ENCODE measurements at places on chromosomes 1 and 21. TPM values are rescaled to one million over a fixed set of nuclear protein-coding genes. Genes with fewer than 3 reads are reported as not detected.

DNA sequence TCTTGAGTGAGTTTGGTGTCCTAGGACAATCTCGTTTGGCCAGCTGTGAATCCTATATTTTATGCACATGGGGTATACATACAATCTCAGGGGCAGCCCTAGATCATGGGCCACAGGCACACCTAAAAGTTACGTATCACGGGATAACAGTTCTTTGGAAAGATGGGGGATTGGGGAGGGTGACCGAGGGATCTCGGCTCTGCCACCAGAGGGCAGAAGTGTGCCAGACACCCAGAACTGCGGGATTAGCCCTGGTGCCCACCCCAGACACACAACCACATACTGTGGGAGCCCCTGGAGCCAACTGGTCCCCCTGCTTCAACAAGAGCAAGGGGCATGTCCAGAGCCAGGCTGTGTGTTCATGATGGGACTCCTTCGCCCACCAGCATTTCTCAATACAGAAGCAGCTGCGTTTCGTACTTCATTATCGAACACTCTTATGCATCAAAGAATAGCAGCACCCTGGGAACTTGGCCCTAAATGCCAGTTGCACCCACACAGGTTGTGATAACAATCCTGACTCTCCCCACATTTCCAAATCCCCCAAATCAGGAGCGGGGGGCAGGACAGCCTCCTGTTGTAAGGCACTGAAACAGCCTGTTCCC lies 37.4 kb downstream of the TMCO4 start:
- DNase-seq: peak; percentile 22
- no peaks in the 10 kb centered on the region for H3K27me3 ChIP-seq
- H3K4me3 ChIP-seq: no peak overlapping the region
- peaks cover 18% of the 10 kb centered on the region for H3K4me1 ChIP-seq

DNA sequence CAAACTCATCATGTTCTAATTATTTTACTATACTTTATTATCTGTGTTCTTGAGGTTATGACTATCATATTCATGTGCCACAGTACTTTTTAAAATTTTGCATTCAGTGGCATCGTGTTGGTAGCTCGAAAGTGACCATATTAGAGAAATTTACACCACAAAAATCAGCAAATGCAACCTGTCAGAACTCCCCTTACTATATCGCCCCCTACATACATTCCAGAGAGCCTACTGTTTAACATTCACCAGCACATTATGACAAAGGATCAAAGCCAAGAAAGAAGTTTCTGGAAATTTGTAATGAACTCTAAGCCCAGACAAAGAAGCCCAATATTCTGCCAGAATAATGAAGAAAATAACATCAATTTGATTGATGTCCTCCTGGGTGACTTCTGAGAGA lies 909.3 kb downstream of the LTN1 start:
- no peak overlapping the region for H3K4me3 ChIP-seq
- no peak overlapping the region for H3K27ac ChIP-seq
- H3K36me3 ChIP-seq: no peaks in the 10 kb centered on the region
- H3K4me1 ChIP-seq: no peaks in the 10 kb centered on the region

DNA sequence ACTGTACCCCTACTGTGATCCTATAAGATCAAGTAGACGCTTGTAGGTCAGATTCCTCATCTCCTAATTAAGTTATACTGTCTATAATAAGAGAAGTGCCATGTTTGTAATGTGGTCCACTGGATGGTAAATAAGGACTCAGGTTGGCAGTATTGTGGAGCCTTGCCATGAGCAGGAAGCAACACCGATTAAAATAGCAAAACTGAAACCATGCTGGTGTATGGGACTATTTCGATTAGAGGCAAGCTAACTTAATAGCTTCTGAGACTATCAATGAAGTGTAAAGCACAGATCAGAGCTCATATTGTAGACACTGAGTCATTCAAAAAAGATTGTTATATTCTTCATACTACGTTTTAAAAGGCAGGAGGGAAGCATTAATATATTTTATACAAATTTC lies 348.8 kb downstream of the HHAT start:
- DNase-seq: no peak
- H3K27ac ChIP-seq: no peak overlapping the region
- no peaks in the 10 kb centered on the region for H3K4me1 ChIP-seq
- no peak overlapping the region for H3K4me3 ChIP-seq
- no peaks in the 10 kb centered on the region for H3K27me3 ChIP-seq

DNA sequence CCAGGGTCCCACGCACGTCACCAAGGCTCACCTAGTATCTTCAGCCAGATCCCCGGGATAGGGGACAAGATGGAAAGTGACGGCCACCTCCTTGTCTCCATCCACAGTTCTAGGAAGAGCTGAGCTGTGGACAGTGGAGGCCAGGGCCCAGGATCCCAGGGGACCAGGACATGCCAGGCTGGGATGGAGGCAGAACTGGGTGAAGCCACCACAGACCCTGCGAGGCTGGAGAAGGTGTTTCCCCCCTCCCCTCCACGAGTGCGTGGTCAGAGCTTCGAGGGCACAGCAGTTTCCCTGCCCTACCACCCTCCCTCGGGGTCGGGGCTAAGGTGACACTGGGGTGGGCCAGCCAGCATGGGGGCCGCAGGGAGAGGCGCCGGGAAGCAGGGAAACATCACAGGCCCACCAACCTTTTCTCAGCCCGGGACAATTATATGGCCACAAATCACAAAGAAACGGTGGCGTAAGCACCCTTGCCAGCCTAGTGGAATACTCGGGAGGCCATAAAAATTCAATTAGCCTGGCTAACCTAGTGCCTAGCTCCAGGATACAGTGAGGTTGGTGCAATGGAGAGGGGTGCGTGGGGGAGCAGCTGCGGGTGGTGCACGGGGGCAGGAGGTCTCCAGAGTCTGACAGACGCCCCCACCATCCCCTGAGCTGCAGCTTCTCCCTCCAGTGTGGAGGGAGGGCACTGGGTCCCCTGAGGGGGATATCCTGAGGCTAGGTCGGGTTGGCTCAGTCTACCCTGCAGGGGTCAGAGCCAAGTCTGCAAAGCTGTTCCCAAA lies 13.4 kb downstream of the DRAXIN start:
- H3K4me1 ChIP-seq: no peaks in the 10 kb centered on the region
- no peak overlapping the region for H3K27ac ChIP-seq
- DNase-seq: no peak

GRCh38 chr1:82195245-82195644 lies 394.5 kb downstream of the ADGRL2 start:
- no peaks in the 10 kb centered on the region for H3K27me3 ChIP-seq
- no peaks in the 10 kb centered on the region for H3K36me3 ChIP-seq
- DNase-seq: no peak
- H3K27ac ChIP-seq: no peak overlapping the region
- H3K4me1 ChIP-seq: no peaks in the 10 kb centered on the region

- DNase-seq: no peak
- no peaks in the 10 kb centered on the region for H3K4me1 ChIP-seq
- H3K27ac ChIP-seq: no peak overlapping the region
Measured at GRCh38 chr1:116448785-116449385, 75.8 kb downstream of the ATP1A1 start.

- H3K36me3 ChIP-seq: no peaks in the 10 kb centered on the region
- no peak overlapping the region for H3K4me3 ChIP-seq
- no peaks in the 10 kb centered on the region for H3K4me1 ChIP-seq
- H3K27me3 ChIP-seq: peaks cover 12% of the 10 kb centered on the region
Measured at GRCh38 chr1:168664069-168664834, 64.8 kb downstream of the DPT start.

DNA sequence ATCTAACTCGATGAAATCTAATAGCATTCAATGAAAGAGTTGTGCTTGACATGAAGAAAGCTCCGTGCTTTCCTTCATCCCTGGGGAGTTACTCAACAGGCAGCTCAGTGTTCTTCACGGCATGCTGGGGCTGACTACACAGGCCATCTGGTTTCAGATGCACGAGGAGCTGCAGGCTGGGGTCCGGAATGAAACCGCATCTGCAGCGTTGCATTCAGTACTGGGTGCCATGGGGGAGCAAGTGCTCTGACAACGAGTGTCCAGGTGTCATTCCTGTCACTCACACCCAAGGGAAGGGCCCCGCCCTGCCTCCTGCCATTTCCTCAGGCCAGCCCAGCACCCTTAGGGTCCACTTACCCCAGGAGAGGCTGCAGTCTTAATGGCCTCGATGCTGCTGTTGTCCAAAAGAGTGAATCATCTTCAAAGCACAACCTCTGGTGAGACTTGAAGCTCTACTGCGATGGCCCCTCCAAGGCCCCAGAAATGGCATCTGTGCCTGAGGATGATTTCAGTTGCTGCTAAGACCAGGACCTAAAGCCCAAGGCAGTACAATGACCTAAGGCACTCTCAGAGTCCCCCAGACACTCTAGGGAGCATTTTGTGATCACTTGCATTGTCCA lies 61.4 kb downstream of the STUM start:
- no peaks in the 10 kb centered on the region for H3K27me3 ChIP-seq
- no peak for DNase-seq
- H3K4me3 ChIP-seq: no peak overlapping the region
- no peak overlapping the region for H3K27ac ChIP-seq
- no peaks in the 10 kb centered on the region for H3K36me3 ChIP-seq

DNA sequence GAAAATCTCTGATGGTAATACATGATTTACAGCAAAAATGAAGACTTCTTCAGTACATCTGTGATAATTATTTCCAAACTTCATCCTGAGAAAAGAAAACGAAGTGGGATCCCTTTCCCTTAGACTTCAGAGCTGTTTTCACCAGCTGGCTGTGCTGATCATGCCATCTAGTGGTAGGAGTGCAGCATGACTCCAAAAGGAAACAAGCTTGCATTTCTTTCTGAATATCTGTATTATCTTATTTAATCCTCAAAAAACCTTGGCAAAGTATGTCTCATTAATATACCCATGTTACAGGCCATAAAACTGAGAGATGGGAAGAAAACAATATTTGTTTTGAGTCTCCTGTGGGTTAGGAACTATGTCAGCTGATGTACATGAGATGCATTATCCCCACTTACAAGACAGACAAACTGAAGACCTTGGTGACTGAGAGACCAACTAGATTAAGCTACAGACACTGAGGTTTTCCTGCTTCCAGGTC lies 9.8 kb upstream of the GJA8 start:
- peaks cover 5% of the 10 kb centered on the region for H3K4me1 ChIP-seq
- H3K27me3 ChIP-seq: peaks cover 7% of the 10 kb centered on the region
- no peak overlapping the region for H3K27ac ChIP-seq
- H3K36me3 ChIP-seq: no peaks in the 10 kb centered on the region
- no peak overlapping the region for H3K4me3 ChIP-seq

GRCh38 chr1:24357038-24357437 lies 37.9 kb downstream of the GRHL3 start:
- no peaks in the 10 kb centered on the region for H3K36me3 ChIP-seq
- no peak for DNase-seq
- no peak overlapping the region for H3K4me3 ChIP-seq
- peaks cover 23% of the 10 kb centered on the region for H3K4me1 ChIP-seq

GRCh38 chr21:43194303-43195120 lies 25.7 kb downstream of the CRYAA start:
- no peak overlapping the region for H3K27ac ChIP-seq
- H3K4me1 ChIP-seq: peaks cover 10% of the 10 kb centered on the region
- no peak overlapping the region for H3K4me3 ChIP-seq
- DNase-seq: no peak

- peaks cover 32% of the 10 kb centered on the region for H3K4me1 ChIP-seq
- DNase-seq: no peak
- no peaks in the 10 kb centered on the region for H3K27me3 ChIP-seq
- H3K4me3 ChIP-seq: peak overlapping the region; percentile 75
- H3K27ac ChIP-seq: peak overlapping the region; percentile 39
- peaks cover 17% of the 10 kb centered on the region for H3K36me3 ChIP-seq
Measured at GRCh38 chr1:77434967-77435366, 153.1 kb downstream of the AK5 start.

DNA sequence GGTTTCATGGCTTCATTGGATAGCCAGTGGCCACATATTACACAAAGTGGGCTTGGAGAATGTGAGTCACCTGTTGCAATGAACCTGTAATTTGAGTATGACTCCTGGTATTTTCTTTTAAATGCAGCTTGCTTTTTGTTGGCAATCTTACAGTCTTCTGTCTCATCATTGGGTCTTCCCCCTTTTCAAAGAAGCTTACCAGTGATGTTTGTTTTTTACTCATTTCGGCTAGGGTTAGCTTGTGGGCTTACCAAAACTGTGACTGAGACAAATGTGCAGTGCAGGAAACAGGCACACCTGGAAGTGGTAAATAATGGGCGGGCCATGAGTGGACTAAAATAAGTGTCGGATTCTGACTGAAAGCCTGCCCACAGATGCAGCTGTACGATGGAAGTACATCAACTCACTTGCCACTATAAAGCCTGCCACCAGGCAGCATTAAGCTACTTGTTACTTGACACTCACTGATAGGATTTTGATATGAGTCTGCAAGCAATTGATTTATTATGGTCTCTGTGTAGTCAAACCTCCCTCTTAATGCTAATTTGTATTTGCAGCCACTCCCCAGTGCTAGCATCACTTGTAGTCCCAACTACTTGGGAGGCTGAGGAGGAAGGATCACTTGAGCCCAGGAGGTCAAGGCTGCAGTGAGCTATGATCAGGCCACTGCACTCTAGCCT lies 4.2 kb downstream of the HHAT start:
- no peaks in the 10 kb centered on the region for H3K36me3 ChIP-seq
- peak; percentile 87 for DNase-seq
- H3K4me3 ChIP-seq: peak overlapping the region; percentile 75
- H3K27me3 ChIP-seq: peaks cover 22% of the 10 kb centered on the region
- peaks cover 38% of the 10 kb centered on the region for H3K4me1 ChIP-seq

DNA sequence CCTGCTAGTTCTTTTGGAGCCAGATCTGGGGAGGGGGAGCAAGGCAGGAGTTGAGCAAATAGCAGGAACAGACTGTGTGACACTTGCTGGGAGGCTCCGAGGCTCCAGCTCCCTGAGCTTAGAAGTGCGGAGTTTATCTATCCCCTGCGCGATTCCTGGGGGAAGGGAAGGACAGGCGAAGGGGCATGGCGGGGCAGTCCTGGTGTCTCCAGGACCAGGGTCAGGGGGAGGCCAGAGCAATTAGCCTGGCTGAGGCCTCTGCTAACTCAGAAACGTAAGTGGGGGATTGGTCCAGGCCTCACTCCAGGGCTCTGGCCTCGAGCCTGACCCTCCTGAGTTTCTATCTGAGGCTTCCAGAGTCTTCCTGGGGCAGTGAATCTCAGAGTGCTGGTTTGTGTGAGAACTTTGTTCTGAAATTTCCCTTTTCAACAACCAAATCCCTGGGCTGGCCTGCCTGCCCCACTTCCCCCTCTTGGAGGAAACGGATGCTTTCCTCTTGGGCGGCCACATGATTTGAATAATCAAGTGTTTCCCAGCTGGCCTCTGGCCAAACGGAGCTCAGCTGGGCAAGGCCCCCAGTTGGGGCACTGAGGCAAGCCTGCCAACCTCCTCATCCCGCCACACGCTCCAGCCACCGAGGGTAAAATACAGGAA lies 15.6 kb downstream of the ALPL start:
- H3K27ac ChIP-seq: no peak overlapping the region
- H3K4me1 ChIP-seq: no peaks in the 10 kb centered on the region
- no peak for DNase-seq
- peaks cover 1% of the 10 kb centered on the region for H3K27me3 ChIP-seq
- H3K4me3 ChIP-seq: no peak overlapping the region

Gene NGF
- total RNA-seq: not detected

Gene TBX15
- total RNA-seq: 0.07 TPM

Gene NRAS
- total RNA-seq: 73.6 TPM

Gene LCE1C
- not detected for total RNA-seq

Gene KLHDC9
- 5.7 TPM for total RNA-seq

Gene UBL4B
- not detected for total RNA-seq

Gene CLDN14
- total RNA-seq: not detected

Gene WNT2B
- 0.53 TPM for total RNA-seq

Gene KIF21B
- total RNA-seq: 91.7 TPM

Gene ACKR1
- total RNA-seq: not detected

Measured in activated T-cell treated with anti-CD3 and anti-CD28 coated beads, Interleukin-2, amount 50 U/mL, for 72 hours (primary cell).